Osteoblast (primary cell): ENCODE measurements at places on chromosomes 3 and 15.
A peak's percentile ranks its signal among the peaks of the same experiment; 100 is the strongest.

DNA sequence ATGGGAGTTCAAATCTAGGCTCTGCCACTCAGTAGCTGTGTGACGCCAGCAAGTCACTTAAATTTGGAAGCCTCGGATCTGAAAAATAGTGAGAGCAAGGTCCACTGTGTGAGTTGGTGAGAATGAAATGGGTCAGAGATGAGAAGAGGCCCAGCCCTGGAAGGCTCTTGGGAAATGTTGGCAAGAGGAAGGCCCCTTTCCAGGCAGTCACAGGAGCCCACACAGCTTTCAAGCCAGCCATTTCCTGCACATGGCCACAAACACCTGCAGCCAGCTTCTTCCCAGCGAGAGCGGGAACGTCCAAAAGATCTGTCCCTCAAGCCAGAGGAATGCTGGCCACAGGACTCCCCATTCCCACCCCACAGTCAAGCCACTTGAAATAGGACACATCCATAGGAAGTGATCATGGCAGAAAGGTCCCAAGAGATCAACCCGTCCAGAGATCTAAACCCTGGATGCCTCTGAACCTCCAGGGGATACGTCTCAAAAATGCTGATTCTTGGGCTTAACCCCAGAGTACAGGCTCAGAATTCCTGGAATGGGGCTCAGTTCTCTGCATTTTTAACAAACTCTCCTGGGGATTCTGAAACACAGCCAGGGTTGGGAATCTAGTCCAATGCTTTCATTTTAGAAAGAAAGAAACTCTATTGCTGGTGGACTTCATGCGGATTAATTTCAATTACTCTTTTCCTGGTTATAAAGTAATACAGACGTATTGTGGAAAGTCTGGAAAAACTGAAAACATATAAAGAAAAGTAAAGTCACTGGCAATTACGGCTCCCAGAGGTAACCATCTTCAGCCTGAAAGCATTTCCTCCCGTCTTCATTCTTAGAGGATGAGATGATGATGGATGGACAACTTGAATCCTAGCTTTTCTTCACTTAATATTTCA is 35.9 kb downstream of the NTRK3 start:
- DNase-seq: no peak

GRCh38 chr15:100762913-100763834 is 116.5 kb upstream of the ALDH1A3 start:
- peak; percentile 14 for DNase-seq

GRCh38 chr3:100725935-100726513 is 16.7 kb downstream of the TFG start:
- DNase-seq: no peak

- DNase-seq: no peak
These were observed 14.9 kb upstream of the CSRNP1 start for GRCh38 chr3:39168156-39168780.

- peak; percentile 83 for DNase-seq
These were observed 32.4 kb downstream of the VGLL3 start for GRCh38 chr3:86958534-86958933.

GRCh38 chr3:138497851-138498250 is 63.4 kb downstream of the ESYT3 start:
- no peak for DNase-seq

DNA sequence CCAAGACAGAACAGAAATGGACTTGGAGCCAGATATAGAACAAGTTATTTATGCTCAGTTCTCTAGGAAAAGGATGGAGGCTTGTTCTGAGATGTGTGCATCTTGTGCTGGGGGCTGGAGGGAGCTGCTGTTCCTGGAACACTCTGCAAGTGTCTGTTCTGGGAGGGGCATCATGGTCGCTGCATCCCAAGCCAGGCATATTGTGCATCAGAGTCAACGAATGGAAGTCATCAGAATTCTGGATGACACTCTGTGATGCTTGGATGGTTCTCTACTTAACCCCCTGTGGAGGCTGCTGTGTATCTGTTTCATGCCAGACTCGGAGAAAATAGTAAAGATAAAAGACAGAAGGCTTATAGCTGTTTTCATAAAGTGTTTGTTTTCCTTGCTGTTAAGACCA is 34.7 kb downstream of the RPL22L1 start:
- no peak for DNase-seq

GRCh38 chr15:59741274-59741906 is 52.3 kb upstream of the BNIP2 start:
- peak; percentile 47 for DNase-seq

- no peak for DNase-seq
These were observed 235.1 kb upstream of the CFAP20DC start for GRCh38 chr3:59284926-59285325.

DNA sequence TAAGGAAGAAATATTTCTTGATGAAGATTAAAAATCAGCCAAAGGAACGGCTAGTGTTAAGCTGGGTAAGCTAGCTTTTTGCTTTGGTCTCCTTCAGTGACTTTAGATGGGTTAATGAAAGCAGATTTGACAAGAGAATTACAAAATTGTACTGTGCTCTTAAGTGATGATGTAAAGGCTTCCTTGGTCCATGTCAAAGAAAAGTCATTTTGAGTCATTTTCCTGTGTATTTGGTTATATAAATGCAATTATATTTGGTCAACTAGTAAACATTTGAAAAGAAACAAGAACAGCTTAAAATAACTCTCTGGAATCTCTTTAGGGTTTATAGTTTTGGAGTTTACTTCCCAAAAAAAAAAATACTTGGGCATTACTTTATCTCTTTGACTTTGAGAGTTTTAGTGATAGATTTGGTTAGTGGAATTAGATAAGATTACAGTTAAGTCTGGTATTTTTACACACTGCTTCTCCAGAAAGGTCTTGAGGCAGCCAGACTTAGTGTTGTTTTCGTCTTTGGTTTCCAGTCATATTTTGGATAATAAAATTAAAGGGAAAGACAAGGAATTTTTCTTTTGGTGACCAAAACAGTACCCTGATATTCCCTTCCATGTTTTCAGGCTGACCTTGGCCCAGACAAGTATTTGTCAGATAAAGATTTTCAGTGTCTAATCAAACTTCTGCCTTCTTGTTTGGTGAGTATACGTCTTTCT is 42.3 kb downstream of the PDHB start:
- no peak for DNase-seq

DNA sequence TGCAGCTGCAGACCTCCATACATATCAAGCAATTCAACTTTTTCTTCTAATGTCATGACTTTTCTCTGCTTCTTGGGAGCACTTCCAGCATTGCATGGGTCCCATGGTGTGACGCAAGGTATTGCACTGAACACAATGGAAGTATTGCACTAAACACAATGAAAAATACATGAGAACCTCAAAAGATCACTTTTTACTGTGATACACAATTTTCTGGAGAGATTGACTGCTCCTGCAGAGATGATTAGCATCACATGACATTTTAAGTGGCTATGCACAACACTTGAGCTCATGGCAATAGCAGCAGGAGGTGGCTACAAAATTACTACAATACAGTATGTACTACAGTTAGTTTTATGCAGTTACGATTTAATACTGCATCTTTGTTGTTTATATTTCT is 113.5 kb upstream of the BHLHE40 start:
- DNase-seq: no peak

DNA sequence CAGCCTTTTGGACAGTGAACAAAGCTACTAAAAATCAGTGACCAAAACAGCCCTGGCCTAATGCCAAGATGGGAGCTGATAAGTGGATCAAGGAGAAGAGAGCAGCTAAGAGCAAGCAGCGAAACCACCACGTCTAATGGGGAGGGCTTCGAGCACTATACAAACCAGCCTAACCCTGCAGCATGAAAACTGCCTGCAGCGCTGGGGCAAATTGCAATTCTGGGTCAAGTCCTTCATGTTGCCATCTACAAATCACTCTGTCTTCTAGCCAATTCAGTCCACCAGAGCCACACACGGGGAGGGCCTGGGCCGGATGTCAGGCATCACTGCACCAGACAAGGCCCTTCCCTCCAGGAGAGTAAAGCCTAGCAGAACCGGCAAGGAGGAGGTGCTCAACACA is 30.5 kb upstream of the SPATA12 start:
- DNase-seq: no peak

DNA sequence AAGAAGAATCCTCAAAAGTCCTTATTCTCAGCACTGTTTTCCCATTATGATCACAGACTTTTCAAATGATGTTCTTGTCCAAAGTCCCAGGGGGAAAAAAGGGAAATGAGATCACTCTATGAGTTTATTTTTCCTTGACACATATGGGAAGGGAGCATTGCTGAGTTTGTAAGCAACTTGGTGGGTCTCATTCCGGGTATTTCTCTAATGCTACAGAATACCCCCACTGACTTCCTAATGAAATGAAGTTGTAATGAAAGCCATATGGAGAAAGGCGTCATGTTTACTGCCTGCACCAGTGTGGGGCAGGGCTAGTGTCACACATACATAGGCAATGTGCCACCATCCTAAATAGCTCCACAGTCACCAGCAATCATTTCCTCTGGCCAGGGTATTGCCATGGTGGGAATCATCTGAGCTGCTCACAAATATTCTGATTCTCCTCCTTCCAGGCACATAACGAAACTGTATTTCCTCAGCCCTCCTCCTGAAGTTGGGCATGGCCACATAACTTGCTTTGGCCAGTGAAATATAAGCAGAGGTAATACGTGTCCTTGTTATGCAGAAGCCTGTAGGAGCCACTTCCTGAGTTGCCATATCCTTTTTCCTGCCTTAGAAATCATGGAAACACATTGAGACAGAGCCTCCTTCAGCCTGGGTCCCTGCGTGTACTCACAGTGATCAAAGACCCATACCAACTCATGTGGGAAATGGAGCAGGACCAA is 41.0 kb upstream of the C15orf61 start:
- peak; percentile 69 for DNase-seq

- DNase-seq: no peak
These were observed 124.7 kb upstream of the NANOGP8 start for GRCh38 chr15:35209838-35210237.

- DNase-seq: no peak
These were observed 89.7 kb upstream of the FGF12 start for GRCh38 chr3:192817053-192817452.

DNA sequence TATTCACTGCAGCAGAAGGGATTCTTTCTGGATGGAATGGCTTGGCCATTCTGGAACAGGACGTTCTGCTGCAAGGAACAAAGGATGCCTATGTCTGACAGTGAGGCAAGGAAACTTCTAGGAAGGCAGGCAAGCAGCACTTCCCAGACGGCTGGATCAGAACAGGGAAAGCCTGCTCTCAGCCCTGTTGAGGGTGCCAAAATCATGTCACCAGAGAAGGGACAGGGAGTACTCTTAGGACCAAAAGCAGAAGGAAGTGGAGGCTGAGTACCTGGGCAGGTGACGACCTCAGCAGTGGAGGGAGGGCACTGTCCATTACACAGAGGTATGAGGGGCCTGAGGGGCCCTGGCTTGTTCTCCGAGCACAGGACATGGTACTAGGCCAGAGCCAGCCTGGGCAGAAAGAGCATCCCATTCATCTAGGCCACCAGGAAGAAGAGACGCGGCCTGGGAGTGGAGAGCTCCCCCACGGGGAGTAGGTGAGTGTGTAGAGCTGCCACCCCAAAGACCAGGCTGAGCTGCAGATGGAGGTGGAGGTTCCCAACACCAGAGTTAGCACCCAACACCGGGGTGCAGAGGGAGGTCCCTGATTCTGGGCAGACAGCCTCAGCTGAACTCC is 9.6 kb downstream of the KLF15 start:
- DNase-seq: peak; percentile 78

DNA sequence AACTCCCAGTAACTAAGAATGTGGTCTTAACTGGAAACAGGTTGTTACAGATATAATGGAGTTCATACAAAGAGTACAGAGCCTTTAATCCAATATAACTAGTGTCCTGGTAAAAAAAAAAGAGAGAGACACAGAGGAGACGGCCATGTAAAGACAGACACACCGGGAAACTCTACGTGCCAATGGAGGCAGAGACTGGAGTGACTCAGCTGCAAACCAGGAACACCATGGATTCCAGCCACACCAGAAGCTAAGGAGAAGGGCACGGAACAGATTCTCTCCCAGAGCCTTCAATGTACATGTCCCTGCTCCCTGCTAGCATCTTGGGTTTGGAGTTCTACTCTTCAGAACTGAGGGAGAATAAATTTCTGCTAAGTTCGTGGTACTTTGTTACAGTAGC is 4.5 kb downstream of the RNF168 start:
- DNase-seq: no peak

DNA sequence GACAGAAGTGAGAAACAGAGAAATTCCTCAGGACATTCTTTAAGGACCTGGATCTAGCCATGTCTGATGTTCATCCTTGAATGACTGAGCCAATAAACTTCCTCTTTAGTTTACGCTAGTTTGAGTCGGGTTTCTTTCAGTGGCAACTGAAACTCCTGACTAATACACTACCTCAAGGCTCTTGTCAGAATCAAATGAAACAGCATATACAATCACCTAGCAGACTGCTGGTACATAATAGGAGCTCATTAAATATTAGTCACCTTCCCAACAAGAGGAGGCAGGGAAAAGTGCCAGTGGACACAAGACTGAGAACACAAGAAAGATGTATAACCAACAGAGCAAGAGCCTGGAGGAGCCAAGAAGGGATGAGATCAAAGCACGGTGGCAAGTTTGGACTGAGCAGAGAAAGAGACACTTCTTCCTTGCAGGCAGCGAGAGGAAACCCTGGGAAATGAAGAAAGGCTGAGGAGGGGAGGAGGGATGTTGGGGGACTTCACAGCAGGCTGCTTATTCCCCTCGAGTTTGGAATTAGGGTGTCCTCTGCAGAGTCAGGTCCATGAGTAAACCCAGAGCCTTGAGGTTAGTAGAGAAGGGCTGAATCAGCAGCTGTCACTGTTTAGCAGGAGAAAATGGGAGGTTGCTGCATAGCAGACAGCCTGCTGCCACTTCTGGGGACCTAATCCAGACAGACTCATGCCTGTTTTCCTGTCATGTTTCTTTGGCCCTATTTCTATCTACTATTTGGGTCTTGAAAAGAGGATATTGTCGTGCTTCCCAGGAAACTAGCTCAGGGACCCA is 73.3 kb downstream of the MRPL46 start:
- DNase-seq: peak; percentile 73

- peak; percentile 64 for DNase-seq
These were observed 272.7 kb downstream of the RPLP1 start for GRCh38 chr15:69725275-69725674.

- no peak for DNase-seq
These were observed 710.3 kb upstream of the ARPP21 start for GRCh38 chr3:34929036-34929435.

DNA sequence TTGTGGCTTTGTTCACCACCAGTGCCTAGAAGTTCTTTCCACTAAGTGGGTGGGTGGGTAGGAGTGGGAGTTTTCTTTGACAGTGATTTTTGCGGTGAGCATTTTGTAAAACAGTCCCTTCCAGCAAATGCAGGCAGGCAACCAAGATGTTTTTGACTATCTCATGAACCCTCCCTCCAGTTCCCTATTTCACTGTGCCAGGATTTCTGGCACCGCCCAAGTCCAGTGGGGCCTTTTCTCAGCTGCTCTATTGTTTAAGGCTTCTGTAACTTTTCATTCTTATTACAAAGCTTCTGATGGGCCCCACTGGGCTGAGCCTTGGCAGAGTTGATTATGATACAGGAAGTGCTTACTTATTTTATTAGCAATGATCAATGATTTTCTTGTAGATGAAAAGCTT is 236.0 kb downstream of the EDEM1 start:
- peak; percentile 1 for DNase-seq
